ENCODE measurements at places on chromosomes 12 and 14. TPM values are rescaled to one million over a fixed set of nuclear protein-coding genes. Genes with fewer than 3 reads are reported as not detected.
A peak's percentile ranks its signal among the peaks of the same experiment; 100 is the strongest.

GRCh38 chr12:112419297-112420133, 768 bp downstream of the PTPN11 start:
- DNase-seq, result peak; percentile 53

Gene AQP2
- total RNA-seq, result not detected

GRCh38 chr12:57397441-57397840, 33.4 kb downstream of the R3HDM2 start:
- DNase-seq, result no peak

DNA sequence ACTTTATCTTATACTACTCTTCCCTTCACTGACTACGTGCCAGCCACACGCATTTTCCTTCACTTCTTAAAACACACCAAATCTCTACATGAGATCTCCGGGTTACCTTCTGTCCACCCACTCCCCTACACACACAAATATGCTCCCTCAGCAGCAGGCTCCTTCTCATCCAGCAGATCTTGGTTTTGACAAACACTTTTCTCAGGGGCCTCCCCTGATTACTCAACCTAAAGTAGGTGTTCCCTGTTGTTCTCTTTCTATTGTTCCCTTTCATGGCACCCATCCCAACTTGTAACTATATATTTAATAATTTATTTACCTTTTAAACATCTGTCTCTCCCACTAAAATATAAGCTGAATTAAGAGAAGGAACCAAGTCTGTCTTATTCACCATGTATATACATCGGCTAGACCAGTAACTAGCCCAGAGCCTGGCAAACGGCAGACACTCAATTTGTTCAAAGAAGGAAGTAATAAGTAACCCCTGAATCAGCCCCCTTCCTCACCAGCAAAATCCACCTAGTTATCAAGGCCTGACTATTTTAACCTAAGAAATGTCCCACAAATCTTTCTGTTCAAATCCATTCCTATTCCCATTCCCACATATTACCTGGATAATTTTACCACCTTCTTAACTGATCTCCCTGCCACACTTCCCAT, 2.7 kb downstream of the C2CD5 start:
- no peak for DNase-seq

GRCh38 chr14:38350102-38350501, 94.2 kb upstream of the CLEC14A start:
- no peak for DNase-seq

GRCh38 chr14:76919431-76920330, 93.5 kb downstream of the LRRC74A start:
- peak; percentile 34 for DNase-seq

DNA sequence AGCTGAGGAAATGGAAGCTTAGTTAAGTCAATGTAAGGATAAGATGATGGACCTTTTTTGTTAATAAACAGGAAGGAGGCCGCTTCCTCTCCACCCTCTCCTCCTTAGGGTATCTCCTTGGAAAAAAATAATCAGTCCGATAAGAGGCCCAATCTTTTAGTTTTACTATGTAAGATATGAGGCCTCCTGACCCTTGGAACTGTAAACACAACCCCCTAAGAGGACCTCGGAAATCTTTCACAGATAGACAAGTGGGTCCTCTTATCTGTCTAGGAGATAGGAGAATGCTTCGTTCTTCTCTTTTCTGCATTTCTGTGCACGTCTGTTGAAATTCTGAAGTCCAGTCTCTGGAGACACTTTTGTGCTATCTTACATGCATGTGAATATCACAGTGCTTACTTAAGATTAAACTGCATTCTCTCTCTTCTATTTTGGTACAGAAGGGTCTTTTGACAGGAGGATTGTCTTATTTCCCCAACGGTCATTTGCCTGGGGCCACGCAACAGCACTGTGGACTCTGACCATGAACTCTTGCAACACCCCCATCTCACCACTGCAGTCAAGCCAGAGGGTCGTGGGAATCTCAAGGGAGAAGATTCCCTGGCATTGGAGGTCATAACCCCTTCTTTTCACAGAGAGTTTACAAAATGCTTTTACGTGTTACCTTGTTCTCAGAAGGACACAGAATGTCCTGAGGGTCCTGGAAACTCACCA, 313.0 kb upstream of the RTL1 start:
- no peak for DNase-seq

Gene TAS2R43
- 0.35 TPM for total RNA-seq

Gene DNAJC22
- 73.7 TPM for total RNA-seq

GRCh38 chr12:123998991-123999359, 26.0 kb downstream of the ZNF664 start:
- DNase-seq, result no peak

DNA sequence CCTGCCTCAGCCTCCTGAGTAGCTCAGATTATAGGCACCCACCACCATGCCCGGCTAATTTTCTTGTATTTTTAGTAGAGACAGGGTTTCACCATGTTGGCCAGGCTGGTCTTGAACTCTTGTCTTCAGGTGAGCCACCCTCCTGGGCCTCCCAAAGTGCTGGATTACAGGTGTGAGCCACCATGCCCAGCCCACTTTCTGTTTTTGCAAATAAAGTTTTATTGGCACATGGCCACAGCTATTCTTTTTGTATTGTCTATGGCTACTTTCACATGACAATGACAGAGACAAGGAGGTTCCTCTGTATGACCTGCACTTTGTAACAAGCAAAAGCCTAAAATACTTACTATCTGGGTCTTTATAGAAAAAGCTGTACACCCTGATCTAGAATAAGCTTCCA, 19.7 kb upstream of the DIABLO start:
- DNase-seq, result no peak

Gene TAS2R20
- total RNA-seq, result 0.89 TPM

- peak; percentile 74 for DNase-seq
Measured at GRCh38 chr14:70665448-70666360, 24.0 kb downstream of the TTC9 start.

Gene PAH
- total RNA-seq, result 958 TPM

Gene C1QL4
- 0.12 TPM for total RNA-seq

- DNase-seq, result no peak
Measured at GRCh38 chr12:88258396-88258795, 116.3 kb downstream of the TMTC3 start.

GRCh38 chr12:57581802-57582201, 9.2 kb upstream of the PIP4K2C start:
- DNase-seq, result no peak

Gene MIP
- not detected for total RNA-seq

Data from mucosa of gallbladder (tissue), 1 donor.